Left colon (tissue), 2 donors: ENCODE measurements at places on chromosomes 16 and 17.

DNA sequence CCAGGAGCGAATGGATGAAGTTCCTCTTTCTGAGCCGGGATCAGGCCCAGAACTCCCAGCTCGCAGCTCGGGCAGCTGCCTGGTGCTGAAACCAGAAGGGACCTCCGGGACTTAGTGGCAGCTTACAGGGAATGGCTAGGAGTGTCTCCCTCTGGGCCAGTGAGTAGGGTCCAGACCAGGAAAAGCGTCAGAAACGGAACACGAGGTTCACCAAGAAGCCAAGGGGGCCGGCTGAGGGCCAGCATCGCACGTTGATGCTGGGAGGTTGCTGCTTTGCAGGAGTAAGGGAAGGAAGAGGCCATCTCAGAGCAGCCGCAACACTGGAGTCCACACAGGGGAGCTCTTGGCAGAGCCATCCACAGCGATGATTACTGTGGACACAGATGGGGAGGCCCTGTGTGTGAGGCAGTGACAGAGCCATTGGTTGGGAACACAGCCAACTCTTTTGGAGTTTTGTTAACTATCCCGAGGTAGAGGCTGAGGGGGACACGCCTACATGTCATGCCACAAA is 74.0 kb upstream of the CREBBP start:
- DNase-seq: no peak

GRCh38 chr16:12569061-12569460 is 234.6 kb downstream of the CPPED1 start:
- no peak for DNase-seq

DNA sequence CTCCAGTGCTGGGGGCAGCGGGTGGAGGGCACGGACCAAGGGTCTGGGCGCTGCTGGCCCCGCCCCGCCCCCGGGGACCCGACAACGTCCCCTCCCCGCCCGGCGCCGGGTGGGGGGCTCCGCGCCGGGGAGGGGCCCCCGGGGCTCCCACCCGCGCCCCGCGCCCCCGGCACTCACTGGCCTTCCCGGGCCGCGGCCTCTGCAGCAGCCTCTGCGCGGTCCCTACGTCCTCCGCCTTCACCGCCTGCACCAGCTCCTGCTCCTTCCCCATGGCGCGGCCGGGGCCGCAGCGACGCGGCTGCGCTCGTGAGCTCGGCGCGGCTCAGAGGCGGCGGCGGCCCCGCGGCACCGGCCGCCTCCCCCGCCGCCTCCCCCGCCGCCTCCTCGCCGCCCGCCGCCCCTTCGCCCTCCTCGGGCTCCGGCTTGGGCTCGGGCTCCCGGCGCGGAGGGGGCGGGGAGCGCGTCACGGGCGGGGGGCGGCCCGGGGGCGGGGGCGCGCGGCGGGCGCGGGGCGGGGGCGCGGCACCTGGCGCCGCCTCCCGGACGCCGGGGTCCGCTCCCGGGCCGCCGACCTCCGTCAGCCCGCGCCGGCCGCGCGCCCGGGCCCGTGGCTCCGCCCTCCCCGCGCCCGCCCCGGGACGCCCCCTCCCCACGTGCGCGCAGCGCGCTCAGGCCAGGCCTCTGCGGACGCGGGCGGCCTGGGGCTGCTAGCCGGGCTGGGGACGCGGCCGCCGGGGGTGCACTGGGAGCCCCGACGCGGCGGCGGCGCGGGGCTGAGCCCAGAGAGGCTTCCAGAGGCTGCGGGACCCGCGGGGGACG is at the start of gene CASKIN1:
Gene CASKIN1, minus strand, starts transcription at position 444 of the 819 bp plus-strand sequence. Its CDS starts 173 bp downstream, at position 271.
- no peak for DNase-seq

- DNase-seq: no peak
Observed at GRCh38 chr17:39082482-39082881, 69.0 kb downstream of the PLXDC1 start.

- DNase-seq: no peak
Observed at GRCh38 chr17:35900708-35901480, 20.7 kb upstream of the CCL5 start.

- no peak for DNase-seq
Observed at GRCh38 chr17:69733171-69734012, 318.9 kb downstream of the MAP2K6 start.

GRCh38 chr16:87538594-87538993 is 45.8 kb upstream of the ZCCHC14 start:
- no peak for DNase-seq

DNA sequence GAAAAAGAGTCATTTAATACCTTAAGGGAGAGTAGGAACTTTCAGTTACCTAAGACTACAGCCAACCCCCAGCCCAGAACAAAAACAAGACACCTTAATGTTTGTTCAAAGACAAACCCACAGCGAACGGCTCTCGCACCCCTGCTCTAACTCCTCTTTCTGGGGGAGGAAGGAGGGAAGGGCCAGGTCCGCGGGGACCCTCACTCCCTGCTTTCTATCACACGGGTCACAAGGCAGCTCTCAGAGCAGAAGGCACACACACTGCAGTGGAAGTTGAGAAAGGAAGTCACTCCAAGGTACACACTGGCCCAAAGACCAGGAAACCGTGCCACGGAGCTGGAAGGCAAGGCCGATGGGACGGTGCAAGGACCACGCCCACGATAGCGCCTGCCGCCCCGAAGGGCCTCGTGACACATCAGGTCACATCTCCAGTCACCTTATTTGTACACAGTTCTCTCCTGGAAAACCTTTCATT is 10.0 kb downstream of the LITAFD start:
- DNase-seq: peak; percentile 42

DNA sequence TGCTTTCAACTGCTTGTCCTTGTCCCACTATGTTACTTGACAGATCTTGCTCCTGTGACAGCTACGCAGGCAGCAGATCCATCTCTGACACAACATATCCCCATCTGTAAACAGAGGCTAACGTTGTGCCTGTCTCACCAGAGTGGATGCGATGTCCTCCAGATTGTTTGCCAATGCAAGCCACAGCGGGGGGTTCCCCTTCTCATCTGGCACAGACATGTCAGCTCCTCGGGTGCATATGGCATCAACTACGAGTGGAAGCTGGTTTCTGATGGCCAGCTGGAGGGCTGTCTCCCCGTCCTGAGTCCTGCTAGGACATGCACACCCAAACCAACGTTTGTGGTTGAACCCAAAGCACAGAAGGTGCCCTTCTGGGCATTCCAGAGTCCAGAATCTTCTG is 39.0 kb downstream of the CYB5D2 start:
- DNase-seq: no peak

- no peak for DNase-seq
Observed at GRCh38 chr16:72050769-72051464, 3.4 kb upstream of the HP start.

DNA sequence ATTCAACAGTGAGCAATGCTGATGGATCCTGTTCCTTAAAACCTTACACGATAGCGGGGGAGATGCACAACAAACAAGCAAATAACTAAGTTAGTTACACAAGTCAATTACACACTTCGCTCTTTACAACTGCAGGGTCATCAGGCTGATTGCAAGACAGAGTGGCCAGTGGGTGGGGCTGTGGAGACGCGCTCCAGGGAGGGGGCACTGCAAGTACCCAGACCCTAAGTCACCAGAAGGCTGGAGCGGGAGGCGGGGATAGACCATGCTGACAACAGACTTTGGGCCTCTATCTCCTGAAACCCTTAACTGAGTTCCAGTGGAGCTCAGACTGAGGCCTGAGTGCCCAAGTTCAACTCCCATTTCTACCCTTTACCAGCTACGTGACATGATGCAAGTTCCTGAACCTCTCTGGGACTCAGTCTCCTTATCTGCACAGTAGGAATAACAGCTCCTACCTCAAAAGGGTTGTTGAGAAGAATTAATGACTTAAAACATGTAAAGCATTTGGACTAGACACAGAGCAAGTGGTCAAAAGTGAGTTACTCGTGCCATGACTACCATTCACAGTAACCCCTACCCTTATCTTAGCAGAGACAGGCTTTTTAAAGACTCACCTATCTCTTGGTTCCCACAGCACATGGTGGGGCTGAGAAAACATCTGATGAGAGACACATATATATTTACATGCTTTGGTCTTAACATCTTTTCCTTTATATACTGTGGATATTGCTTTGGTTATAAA is 10.4 kb downstream of the CPPED1 start:
- no peak for DNase-seq

GRCh38 chr17:1737531-1738291 is 5.0 kb upstream of the SERPINF2 start:
- DNase-seq: no peak

GRCh38 chr16:50517450-50518252 is 30.5 kb upstream of the NKD1 start:
- DNase-seq: no peak

- no peak for DNase-seq
Observed at GRCh38 chr17:9290226-9290613, 268.9 kb downstream of the NTN1 start.

GRCh38 chr16:48101069-48101674 is 54.6 kb downstream of the ABCC12 start:
- no peak for DNase-seq

DNA sequence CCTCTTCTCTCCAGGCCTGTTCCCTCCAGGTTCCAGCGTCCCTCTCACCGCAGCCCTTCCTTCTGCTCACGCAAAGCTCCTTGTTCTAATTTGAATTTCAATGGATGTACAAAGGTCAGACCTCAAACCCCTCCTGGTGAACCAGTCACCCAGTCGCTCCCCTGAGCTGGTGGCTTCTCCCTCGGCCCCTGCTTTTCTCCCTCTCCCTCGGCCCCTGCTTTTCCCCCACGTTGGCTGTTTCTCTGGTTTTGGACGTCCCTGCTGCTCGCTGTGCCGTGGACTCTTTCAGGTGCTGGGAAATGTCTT is 8.6 kb upstream of the MSLN start:
- DNase-seq: no peak

- DNase-seq: no peak
Observed at GRCh38 chr17:45971698-45972141, 27.3 kb upstream of the STH start.

GRCh38 chr16:49876716-49877129 is 20.8 kb upstream of the ZNF423 start:
- peak; percentile 86 for DNase-seq

DNA sequence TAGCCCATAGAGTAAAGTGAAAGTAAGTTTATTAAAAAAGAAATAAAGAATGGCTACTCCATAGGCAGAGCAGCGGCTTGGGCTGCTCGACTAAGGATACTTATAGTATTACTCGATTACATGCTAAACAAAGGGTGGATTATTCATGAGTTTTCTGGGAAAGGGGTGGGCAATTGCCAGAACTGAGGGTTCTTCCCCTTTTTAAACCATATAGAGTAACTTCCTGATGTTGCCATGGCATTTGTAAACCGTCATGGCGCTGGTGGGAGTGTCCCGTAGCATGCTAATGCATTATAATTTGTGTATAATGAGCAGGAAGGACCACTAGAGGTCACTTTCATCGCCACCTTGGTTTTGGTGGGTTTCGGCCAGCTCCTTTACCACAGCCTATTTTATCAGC is 13.3 kb upstream of the GAS7 start:
- no peak for DNase-seq

DNA sequence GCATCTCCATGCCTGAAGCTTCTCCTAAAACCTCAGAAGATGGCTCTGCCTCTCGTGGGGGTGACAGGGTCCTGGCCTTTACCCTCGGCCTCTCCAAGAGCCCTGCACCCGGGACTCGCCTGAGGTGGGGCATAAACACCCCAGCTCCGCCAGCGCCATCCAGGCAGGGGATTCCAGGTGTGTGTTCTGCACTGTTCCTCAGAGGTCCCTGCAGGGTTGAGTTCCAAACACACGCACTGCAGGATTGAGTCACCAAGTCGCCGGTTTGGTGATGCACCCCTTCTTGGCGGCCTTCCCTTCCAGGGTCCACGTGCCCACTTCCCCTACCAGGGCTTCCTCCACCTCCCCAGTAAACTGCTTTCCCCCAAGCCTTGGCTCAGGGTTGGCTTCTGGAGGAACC is 40.0 kb upstream of the RBFOX3 start:
- no peak for DNase-seq

DNA sequence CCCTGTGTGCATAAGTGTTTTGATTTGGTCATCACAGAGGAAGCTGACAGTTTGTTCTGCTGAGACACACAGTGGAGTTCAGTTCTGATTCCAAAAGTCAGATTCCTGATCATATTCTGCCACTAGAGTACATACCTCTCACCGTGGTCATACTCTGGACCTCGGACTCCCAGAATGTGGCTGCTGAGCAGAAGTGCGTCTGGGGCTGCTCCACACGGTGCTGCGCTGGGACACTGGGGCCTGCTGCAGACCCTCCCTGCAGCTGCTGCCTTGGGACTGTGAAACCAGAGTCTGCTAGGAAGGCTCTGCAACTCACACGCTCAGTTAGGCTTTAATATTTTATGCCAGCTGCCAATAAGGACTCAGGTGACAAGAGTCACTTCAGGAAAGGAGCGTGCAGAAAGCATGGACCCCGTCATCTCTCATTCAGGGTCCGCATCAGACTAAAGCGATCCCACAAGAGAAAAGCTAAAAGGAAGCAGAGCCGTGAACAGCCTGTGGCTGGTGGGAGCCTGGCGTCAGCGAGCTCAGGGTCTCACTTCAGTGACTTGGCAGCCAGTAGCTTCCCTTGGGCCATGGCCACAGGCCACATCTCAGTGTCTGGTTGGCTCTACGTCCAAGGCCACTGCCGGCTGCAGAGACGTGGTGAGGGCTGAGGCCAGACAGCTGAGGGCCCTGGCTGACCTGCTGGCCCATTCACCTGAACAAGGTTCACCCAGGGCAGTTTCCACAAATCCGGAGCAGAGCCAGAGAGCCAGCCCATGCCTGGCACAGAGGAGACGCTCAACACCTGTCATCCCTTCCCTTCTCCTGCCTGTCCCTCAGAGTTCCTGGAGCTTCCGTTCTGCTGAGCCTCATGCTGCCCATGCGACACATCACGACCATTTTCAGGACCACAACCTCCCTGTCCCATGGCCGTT is 24.7 kb upstream of the KIFC3 start:
- no peak for DNase-seq

GRCh38 chr17:56274491-56274890 is 121.2 kb downstream of the ANKFN1 start:
- no peak for DNase-seq

GRCh38 chr16:66387817-66388332 is 21.4 kb downstream of the CDH5 start:
- DNase-seq: no peak
